HuH-7 (cell line): ENCODE measurements at places on chromosomes 13 and 19.

DNA sequence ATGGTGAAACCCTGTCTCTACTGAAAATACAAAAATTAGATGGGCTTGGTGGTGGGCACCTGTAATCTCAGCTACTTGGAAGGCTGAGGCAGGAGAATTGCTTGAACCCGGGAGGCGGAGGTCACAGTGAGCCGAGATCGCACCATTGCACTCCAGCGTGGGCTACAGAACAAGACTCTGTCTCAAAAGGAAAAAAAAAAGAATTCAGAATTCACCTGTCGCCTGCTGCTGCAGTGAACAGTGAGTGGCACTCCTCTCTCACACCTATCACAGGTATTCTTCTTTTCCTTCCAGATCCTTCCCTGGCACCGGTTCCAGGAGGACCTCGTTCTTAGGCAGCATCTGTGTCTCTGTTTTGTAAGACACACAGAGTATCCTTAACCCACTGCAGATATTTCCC, 5.8 kb upstream of the MVB12A start:
- DNase-seq: no peak

- no peak for DNase-seq
These were observed 409.3 kb downstream of the DIAPH3 start for GRCh38 chr13:59754411-59754810.

DNA sequence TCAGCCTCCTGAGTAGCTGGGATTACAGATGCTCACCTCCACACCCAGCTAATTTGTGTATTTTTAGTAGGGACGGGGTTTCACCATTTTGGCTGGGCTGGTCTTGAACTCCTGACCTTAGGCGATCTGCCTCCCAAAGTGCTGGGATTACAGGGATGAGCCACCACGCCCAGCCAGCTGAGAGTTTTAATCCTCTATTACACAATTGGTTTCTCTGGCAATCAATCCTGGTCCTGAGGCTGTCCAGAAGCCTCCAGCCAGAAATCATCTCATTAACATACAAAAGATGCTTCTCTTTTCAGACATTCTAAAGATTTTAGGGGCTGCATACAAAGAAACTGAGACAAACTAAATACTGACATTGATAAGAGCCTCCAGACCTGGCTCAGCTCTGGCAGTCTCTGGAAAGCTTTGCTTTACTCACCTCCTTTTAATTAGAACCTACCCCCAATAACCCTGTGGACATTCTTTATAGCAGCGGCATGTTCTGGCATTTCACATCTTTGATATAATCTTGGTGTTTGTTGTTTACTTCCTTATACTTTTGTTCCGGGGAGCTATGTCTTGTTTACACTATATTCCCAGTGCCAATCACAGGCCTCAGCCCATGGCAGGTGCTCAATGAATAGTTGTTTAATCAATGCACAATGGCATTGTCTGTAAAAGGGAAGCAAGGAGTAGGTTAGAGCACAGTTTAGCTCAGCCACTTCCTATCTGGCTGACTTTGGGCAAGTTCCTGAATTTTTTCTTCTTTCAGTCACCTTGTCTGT, 4.1 kb upstream of the ZNF724 start:
- DNase-seq: no peak

GRCh38 chr13:40313269-40314200, 352.9 kb downstream of the FOXO1 start:
- no peak for DNase-seq

- DNase-seq: no peak
These were observed 46.7 kb downstream of the OR10H4 start for GRCh38 chr19:15995536-15995935.

DNA sequence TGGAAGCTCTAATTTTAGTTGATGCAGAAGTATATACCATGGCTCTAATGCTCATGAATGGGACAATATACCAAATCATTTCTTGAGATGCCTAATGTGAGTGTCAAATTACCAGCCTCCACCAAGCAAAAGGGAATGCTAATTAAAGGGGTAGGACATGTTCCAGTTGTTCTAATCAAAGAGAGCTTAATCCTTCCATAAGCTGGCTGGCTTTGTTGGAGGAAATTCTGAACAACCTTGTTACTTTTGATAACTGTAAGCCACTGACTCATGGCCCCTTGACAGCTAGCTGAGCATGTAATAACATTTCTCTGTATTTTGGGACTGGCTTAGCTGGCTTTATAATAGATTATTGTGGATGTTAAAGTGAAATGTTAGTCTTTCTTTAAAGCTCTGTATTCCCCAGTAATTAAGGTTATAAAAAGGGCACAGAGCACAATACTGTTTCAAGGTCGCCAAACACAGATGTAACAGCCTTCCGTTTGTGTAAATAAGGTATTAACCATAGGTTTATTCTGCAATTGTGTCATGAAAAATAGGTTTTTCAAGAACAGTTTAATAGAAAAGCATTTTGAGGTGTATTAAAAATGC, 1194.0 kb downstream of the PCDH9 start:
- peak; percentile 1 for DNase-seq

DNA sequence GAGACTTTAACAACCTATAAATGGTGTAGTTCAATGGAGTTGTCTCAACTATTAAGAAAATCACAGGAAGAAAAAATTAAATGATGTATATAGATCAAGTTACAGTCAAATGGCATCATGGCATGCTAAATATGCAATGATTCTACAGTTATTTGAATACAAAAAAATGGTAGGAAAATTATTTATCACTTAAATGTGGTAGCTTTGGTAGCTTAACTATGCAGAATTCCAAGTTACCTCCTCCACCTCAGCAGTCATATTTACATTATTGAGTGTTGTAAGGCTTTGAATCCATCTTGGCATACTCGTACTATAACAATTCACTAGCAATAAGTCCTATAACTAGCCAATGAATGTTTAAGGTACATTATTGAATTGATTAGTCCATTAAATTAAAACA, 36.8 kb downstream of the CAB39L start:
- no peak for DNase-seq

GRCh38 chr13:20366056-20366455, 133.9 kb upstream of the GJB6 start:
- no peak for DNase-seq

DNA sequence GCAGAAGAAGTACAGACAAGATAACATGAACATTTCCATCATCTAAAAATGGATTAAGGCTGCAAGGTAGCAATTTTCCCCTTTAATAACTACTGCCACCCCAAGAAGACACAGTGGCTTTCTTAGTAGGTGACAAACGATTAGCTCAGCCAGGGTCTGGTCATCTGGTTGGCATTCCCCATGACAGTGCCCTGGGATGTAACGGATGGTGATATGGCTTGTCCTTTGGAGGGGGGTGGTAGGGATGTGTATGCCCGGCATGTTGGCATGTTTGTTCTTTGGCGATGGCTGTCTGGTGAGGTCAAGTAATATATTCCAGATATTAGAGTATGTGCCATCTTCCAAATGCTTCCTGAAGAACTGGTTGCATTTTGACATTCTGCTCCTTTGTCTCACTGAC, 135.6 kb upstream of the ZNF536 start:
- no peak for DNase-seq

DNA sequence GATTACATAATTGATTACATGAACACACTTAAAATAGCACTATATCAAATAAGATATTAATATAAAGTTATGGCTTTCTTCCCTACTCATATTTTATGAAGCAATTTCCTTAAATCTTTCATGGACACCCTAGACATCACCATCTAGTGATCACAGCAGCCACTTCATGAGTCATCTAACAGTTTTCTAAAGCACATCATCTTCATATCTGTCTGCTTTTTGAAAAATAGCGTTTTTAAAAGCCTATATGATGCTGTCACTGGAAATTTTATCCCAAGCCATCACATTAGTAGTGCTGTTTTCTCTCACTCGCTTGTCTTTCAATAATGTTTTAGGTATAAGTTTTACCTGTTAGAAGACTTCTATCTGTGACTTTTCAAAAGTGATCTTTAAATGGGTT, 326.1 kb downstream of the SLITRK6 start:
- DNase-seq: no peak

- DNase-seq: peak; percentile 89
These were observed at the start of gene ZNF579 for GRCh38 chr19:55580628-55581144. Gene ZNF579 (minus strand): TSS chr19:55580848. CDS start chr19:55579639, 1,209 bp downstream.

GRCh38 chr13:111365149-111366005, 44.9 kb downstream of the TEX29 start:
- no peak for DNase-seq

DNA sequence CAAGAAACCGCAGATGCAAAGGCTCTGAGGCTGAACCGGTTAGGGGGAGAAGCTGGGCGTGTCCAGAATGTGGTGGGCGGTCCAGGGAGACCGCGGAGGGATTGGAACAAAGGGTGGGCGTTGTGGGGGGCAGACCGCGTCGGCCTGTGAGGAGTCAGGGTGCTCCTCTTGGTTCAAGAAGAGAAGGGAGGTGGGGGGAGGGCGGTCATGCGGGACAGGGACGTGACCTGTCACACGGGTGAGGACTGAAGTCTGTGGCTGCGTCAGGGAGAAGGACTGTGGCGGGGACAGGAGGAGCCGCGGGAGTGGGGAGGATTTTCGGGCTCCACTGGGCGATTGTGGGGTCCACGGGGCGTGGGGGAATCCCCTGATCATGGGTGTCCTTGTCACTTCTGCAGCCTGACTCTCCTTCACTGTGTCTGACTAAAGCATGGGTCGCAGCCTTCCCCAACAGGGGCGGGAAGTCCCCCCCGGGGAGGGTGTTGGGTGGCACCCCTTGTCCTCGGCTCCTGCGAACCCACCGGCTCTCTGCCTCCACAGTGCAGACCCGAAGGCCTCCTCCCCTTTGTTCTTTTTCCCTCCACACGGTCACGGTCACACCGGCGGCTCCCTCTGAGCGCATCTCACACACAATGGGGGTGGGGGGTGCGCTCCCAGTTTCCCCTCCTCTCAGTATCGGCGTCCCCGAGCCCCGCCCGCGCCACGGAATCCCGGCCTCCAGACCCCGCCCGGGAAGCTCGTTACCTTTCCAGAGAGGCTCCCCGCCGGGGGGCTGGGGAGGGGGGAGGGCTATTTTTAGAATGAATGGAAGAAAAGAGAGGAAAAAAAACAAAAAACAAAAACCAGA, 16.4 kb upstream of the KCNN1 start:
- DNase-seq: no peak

DNA sequence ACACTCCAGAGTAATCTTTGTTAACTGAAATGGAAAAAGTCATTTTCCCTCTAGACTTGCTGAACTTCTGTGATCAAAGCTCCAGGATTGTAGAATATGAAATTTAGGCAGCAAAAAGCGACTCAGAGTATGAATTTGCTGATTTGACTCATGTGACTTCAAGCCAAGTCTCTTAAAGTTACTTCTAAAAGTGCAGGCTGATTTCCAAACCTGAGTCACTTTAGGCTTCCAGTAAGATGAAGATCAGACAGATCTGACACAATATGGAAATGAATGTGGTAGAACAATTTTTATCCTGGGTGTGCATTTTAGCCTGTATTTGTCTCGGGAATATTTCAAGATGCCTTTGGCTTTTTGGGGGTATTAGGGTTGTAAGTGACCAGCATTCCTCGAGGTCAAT, 151.0 kb upstream of the TMTC4 start:
- no peak for DNase-seq

- DNase-seq: no peak
These were observed 519.3 kb downstream of the GPC6 start for GRCh38 chr13:93745884-93746283.

GRCh38 chr13:44044547-44045179, 165.0 kb downstream of the LACC1 start:
- DNase-seq: no peak
